ENCODE measurements at places on chromosomes 4 and X.

DNA sequence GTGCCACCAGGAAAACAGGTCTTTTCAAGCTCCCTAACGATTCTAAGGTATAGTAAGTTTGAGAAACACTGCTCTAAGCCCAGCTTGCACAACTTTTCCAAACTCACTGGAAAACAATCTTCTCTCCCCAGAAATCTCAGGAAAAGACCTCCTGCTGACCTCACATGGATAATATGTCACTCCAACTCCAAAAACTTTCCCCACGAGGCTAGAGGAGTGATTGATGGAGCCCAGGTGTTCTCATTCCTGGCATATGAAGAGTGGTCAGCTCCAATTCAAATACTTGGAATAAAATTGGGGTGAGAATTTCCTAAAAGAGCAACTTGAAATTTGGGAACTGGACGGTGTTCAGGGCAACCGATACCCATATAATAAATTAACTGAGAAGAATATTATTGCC lies 299.9 kb downstream of the PPP4R3C start:
- DNase-seq, result no peak

DNA sequence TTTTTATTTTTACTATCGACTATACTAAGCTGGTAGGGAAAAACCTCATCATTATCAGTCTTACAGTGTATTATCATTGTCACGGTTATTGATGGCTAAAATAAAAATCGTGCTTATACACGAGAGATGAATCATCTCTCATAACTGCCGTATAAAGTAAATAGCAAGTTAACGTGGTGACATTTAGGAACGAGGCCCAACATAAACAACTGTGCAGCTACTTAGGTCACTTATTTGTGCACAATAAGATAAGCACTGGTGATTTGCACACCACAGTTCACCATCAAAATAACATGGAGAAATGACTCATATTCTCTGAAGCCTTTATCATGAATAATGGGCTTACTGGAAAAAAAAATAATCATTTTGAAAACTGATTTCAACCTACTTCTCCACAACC lies 482.0 kb upstream of the TENM3 start:
- no peak for DNase-seq

DNA sequence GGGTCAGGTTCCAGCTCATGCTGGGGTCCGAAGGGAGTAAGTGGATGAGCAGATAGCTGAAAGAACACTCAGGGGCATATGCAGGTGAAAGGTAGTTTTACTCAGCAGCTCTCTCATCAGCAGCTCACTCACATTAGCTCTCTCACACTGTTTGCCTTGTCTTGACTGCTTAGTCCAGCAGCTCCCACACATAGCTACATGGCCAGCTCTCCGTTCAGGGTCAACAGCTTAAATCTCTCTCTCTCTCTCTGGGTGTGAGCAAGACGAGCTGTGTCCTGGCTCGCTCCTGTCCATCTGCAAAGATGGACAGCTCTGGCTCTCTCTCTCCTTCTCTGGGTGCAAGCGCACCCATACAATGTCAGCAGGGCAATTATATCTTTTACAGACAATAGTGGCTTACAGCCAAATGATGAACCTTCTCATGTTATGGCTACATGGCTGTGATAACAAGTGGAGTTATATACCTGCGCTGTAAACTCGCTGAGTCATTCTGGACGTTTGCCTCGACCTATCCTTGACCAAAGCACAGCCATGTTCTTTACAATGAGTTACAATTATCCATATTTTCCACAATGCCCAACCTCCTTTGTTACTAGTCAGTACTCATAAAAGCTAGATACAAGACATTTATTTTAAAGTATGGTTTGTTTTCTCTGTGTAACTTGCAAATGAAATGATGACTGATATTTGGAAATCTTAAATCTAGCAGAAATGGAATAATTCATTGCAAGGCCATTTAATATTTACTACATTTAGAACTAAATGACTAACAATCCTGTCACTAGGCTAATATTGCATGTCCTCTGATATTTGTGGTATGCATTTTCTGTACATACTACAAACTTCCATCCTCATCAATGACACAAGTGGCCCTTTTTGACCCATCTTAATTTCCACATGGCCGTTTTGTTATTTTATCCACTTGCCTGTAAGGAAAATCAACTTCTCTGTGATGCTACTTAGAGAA lies 9.3 kb downstream of the PAPSS1 start:
- DNase-seq, result no peak

GRCh38 chr4:64584981-64585557 lies 175.8 kb upstream of the TECRL start:
- no peak for DNase-seq

- no peak for DNase-seq
These were observed 77.5 kb downstream of the PHOX2B start for GRCh38 chr4:41670982-41671381.

- peak; percentile 21 for DNase-seq
These were observed 14.5 kb downstream of the SLC25A5 start for GRCh38 chrX:119482481-119483480.

DNA sequence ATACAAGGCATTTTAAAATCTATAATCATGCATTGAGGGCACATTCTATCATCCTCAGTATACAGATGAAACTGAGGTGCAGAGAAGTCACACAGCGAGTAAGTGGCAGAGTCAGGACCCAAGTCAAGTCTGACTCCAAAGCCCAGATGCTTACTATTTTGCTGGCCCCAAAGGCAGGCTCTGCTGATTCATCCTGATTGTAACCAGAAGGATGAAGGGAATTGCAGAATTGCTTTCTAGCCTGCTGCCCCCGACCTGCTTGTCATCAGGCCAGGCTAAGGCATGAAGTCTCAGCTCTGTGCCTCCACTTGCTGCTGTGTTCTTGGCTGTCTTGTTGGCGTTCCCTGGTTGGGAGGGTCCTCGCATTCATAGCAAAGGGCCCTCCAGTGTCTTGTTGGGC lies 62.7 kb downstream of the SLC9A6 start:
- no peak for DNase-seq

DNA sequence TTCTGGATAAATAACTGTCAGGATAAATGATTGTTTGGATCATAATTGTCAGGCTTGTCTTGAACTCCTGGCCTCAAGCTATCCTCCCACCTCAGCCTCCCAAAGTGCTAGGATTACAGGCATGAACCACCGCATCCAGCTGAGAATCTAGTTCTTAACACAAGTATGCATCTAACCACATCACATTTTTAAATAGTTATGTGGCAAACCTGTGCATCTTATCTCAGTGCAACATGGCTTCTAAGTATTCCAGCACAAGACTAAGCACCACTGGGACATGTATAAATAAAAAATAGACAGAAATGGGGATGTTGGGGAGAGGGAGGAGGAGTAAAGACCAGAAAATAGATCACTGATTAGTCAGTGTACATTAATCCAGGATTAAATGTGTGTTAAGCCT lies 74.7 kb upstream of the TBL1X start:
- DNase-seq, result no peak

- no peak for DNase-seq
These were observed 135.1 kb downstream of the IRS4 start for GRCh38 chrX:108601276-108601675.

GRCh38 chr4:89753601-89754066 lies 83.3 kb downstream of the SNCA start:
- DNase-seq, result no peak

Measured in stimulated activated CD8-positive, alpha-beta memory T cell treated with anti-CD3 and anti-CD28 coated beads, Interleukin-7, amount 100 ng/mL, for 24 hours (primary cell).